Stimulated activated CD8-positive, alpha-beta memory T cell treated with anti-CD3 and anti-CD28 coated beads, Interleukin-15, amount 100 ng/mL, for 1 hour (primary cell): ENCODE measurements at places on chromosomes 5 and 9.

DNA sequence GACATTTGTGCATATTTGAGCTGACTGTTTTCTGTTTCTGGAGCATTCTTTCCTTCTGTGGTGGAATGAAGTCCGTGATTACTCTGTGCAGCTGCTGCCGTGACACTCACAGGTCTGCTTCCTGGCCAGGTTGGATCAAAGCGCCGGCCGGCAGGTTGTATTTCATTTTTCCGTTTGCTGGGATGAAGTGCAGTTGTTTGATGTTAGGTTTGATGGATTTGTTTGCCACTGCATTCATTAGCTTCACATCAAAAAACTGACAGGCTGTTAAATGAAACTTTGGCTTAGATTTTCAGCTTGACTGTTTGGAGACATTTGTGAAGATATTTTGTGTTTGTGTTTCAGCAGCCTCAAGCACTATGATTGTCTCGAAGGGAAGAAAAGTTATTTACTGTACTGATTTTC, 140.1 kb downstream of the KDM4C start:
- DNase-seq: no peak

DNA sequence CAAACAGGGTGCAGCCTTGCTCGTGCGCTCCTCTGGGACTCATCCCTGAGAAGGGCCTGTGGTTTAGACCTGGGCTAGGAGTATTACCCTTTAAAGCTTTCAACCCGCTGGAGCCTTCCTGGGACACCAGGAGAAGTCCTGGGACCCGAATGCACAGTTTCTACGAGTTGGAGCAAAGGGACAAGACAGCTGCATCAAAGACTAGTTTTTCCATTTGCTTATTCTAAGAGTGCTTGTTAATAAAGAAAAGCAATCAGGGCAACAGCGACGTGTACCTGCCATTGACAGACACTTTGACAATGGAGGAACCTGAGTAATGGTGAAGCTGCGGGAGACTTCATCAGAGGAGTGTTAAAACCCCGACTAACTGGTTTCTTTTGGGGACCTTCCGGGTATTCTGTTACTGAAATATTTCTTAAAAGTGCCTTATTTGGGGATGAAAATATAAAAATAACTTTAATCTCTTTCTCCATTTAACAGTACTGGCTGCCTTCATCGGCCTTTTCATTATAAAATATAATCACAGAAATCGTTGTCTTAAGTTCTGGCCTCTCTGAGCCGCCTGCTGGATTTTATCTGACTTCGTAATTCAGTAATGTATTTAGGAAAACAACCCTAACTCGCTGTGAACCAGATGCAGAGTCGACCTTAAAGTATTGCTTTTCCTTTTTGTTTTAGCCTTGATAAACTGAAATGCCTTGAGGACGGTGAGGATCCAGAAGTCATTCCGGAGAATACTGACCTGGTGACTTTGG, 732 bp downstream of the SNAPC3 start:
- no peak for DNase-seq

- DNase-seq: no peak
Observed at GRCh38 chr5:149288436-149288835, 16.8 kb downstream of the AFAP1L1 start.

DNA sequence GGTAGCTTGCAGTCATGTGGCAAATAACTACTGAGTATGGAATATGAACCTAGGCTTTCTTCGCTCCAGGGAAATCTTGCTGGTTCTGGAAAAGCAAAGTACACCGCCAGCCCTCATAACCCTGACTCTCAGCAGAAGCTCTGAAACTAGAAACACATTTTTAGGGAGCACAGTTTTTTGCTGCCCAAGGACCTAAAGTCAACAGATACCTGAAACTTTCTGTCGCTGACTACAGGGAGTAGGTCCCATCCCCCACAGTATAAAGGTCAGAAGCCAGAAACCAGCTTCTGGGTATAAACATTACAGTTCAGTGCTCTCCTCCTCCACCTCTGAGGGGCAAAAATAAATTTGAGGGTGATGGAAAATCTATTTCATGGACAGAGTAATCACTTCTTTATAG, 3.0 kb downstream of the ATOX1 start:
- no peak for DNase-seq

- no peak for DNase-seq
Observed at GRCh38 chr9:13033959-13034693, 245.4 kb downstream of the MPDZ start.

DNA sequence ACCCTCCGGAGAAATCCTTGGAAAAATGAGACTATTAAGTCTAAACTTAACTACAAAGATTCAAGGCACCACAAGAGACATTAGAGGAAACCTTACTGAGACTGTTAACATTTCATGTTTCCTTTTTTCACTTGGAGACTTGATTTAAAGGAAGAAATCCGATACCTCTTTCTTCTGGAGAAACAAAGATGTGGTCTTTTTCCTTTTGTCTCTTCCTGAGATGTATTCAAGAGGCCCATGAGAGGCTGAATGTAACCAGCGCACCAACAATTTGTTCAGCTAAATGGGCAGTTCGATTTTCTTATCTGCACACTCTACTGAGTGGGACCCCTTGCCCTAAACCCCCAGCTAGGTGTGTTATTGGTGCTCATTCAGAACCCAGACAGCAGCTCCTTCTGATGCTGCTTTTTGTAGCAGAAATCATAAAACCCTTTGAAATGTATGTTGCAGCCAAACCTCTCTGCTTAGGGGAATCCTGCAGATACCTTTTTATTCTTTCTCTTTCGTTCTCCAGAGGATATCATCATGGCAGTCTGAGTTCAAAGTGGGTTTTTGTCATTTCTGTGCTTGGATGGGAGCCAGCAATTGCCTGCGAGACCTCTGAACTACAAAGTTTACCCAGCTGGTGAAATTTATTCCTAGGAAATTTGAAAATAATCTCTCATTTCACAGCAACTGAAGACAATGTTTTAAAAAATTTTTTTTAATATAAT, 41.9 kb upstream of the ACTBL2 start:
- no peak for DNase-seq

DNA sequence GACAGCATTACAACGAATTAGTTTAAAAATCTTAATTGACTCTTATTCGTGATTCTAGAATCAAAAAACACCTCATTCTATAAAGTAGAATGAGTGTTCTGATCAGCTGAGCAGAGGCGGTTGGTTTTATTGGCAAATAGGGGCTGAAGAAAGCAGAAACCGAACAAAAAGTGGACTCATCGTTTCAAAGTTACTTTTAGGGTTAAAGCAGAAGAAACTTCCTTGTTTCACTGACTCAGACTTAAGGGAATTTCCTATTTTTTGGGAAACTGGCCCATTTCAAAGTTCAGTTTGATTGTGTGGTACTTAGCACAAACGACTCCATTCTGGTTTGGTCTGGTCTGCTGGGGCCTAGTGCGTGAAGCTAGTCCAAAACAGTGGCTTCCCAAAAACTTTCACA, 862 bp upstream of the NDUFB6 start:
- no peak for DNase-seq
